Fibroblast of mammary gland (primary cell): ENCODE measurements at places on chromosomes 12 and 14.

DNA sequence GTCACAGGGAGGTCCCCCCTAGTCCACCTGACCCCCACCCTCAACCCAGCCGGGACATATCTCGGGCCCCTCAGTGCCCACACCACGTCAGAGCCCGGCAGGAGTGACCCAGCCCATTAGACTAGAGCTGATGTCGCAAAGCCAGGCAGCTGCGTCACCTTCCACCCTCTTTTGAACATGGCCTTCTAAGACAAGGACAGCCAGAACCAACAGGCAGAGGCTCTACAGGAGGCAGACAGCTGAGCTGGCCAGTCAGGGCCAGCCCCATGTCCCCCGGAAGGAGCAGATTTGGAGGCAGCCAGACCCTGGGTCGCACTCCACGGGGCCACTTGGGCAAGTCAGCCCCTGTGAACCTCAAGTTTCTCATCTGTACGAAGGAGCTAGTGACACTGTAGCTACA lies 44.1 kb downstream of the SCARB1 start:
- DNase-seq: no peak

- DNase-seq: no peak
These were observed 18.1 kb downstream of the CEP170B start for GRCh38 chr14:104882991-104883660.

DNA sequence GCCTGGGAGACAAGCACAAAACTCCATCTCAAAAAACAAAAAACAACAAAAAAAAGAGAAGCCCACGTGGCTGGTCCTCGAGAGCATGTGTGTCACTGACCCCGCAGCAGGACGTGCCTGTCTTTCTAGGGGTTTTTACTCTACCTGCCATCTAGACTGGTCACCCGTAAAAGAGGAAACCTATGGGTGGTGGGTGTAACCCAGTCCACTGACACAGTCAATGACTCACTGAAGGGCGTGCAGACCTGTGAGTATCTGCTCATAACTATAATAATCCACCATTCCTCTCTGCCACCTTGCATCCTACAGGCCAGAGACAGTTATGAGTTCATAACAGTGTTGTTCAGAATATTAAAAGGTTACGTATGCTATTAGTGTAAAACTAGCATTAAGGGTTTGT lies 4.6 kb downstream of the GOLGA3 start:
- DNase-seq: peak; percentile 45

GRCh38 chr14:105051182-105052109 lies 13.8 kb downstream of the GPR132 start:
- DNase-seq: no peak

DNA sequence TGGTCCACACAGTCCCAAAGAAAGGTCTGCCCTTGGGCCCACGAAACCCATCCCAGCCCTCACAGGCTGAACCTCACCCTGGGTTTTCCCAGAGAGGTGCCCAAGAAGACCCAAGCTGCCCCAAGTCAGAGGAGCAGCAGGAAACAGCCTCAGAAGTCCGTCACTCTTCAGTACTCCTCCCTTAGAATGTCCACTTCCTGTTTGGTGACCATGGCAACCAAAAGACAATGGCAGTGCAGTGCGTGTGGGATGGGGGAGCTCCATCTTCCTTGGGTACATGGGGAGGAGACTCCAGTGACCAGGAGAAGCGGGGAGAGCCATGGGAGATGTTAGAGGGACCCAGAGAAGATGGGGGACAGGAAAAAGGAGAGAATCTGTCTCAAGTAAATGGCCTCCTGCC lies 11.3 kb downstream of the SELPLG start:
- no peak for DNase-seq

- DNase-seq: no peak
These were observed 180.6 kb upstream of the EEA1 start for GRCh38 chr12:93109551-93110203.
